ENCODE measurements at places on chromosomes 6 and 20. TPM values are rescaled to one million over a fixed set of nuclear protein-coding genes. Genes with fewer than 3 reads are reported as not detected.

Gene HLA-E
- total RNA-seq: 211 TPM

Gene ARMH2
- total RNA-seq: not detected

Gene BEND6
- total RNA-seq: 19.1 TPM

Gene PCSK2
- total RNA-seq: not detected

Gene LY6G5C
- 0.33 TPM for total RNA-seq

Gene ESR1
- total RNA-seq: 8.2 TPM

Gene SLC13A3
- 3.1 TPM for total RNA-seq

Gene TENT5A
- 56.0 TPM for total RNA-seq

Gene NRM
- total RNA-seq: 4.0 TPM

Gene DYNLT1
- 106 TPM for total RNA-seq

Gene RIN2
- total RNA-seq: 58.7 TPM

Gene KPNA5
- 12.4 TPM for total RNA-seq

Gene RIPK1
- total RNA-seq: 23.2 TPM

Gene GNMT
- 0.25 TPM for total RNA-seq

Gene CABLES2
- 2.8 TPM for total RNA-seq

Gene ZSCAN26
- 19.4 TPM for total RNA-seq

Gene SLC17A3
- total RNA-seq: not detected

Gene FAM83C
- total RNA-seq: not detected

Gene BEND3
- 2.2 TPM for total RNA-seq

Gene POM121L2
- total RNA-seq: not detected

Gene TMEM181
- total RNA-seq: 42.4 TPM

Gene RIMS4
- total RNA-seq: not detected

Gene CD40
- total RNA-seq: 2.0 TPM

Gene CBFA2T2
- 4.3 TPM for total RNA-seq

Data from uterine smooth muscle cell (primary cell).